ENCODE measurements at places on chromosomes 4 and X.

GRCh38 chr4:165612936-165613335 is 234.1 kb downstream of the CPE start:
- DNase-seq: no peak

- DNase-seq: no peak
Observed at GRCh38 chrX:130176942-130177341, 5.2 kb downstream of the RAB33A start.

DNA sequence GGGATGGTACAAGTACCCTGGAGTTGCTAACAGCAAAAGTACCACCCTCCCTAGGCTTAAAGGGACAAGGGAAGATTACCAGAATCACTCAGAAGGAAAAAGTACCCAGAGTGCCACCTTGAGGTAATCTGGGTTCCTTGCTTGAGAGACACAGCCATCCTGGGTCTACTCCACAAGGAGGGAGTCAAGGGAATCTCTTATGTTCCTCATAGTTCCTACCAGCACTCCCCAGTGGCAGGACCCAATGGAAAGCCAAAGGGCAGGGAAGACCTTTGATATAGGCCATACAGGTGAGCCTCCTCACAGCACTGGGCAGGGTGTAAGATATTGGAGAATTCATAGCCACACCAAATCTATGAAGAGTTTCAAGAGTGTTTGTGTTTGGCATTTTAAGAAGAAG is 5.7 kb downstream of the IL2 start:
- DNase-seq: no peak

DNA sequence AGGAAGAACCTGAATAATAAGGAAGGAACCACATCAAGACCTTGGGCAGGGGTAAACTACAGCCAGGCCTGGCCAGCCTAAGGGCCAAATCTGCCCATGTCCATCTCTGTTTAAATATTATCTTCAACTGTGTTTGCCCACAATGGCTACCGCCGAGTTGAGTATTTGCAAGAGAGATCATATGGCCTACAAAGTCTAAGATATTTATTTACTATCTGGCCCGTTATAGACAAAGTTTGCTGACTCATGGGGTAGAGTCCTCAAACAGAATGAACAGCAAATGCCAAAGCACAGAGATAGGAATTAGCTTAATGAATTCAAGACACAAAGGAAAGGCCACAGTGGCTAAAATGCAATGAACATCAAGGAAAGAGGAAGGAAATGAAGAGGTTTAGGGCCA is 44.8 kb downstream of the RPS6KA3 start:
- no peak for DNase-seq

DNA sequence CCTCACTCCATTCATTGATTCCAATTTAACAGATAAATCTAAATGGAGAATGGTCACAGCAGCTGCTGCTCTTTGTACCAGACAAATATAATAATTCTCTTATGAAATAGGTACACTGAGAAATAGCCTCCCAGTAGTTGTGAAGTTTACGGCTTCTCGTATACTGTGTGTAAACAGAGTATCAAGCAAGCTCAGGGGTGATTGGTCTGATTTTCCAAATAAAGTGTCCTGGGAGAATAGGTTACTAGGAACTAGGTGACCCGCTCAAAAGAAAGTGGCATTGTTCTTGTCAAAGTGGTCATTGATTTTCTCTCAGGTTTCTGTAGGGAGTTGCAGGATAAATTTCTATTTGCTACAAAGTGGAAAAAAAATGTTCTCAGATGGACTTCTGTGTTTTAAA is 838.2 kb downstream of the RAPGEF2 start:
- DNase-seq: no peak

DNA sequence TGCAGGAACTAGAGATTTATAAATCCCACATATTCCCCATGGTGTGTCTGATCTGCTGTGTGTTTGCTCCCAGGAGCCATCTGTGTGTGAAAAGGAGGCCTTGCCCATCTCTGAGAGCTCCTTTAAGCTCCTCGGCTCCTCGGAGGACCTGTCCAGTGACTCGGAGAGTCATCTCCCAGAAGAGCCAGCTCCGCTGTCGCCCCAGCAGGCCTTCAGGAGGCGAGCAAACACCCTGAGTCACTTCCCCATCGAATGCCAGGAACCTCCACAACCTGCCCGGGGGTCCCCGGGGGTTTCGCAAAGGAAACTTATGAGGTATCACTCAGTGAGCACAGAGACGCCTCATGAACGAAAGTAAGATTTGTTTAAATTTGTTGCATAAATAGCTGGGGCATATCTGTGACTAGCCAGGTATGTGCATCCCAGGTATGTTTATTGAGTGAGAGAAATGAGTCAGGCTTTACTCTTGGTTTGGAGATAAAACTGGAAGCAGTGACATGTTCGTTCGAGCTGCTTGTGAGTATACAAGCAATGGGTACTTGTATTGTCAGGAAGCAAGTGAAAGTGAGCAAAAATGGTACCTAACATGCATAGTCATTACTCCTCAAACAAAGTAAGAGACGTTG is 89.5 kb downstream of the PTTG2 start:
- no peak for DNase-seq

- DNase-seq: no peak
Observed at GRCh38 chrX:87003031-87003430, 514.6 kb upstream of the KLHL4 start.

- DNase-seq: no peak
Observed at GRCh38 chr4:3658530-3658913, 107.7 kb upstream of the ADRA2C start.

GRCh38 chr4:110486256-110486655 is 10.3 kb downstream of the ENPEP start:
- DNase-seq: no peak

DNA sequence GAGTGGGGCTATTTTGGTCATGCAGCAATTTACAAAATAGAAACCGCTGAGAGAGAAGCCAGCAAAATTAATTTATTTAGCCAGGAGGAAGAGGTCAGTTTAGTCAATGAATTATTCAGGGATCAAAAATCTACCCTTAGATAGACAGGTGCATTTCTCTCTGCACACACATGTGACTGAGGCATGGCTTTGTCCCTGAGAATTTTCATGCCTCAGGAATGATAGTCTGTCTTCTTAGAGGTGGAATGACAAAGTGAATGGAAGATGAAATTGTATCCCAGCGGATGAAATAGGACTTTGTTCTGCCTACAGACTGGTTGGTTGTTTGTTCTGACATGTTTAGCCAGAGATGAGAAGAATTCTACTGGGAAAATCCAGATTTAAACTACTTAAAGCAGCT is 46.0 kb downstream of the ANKRD50 start:
- DNase-seq: no peak

DNA sequence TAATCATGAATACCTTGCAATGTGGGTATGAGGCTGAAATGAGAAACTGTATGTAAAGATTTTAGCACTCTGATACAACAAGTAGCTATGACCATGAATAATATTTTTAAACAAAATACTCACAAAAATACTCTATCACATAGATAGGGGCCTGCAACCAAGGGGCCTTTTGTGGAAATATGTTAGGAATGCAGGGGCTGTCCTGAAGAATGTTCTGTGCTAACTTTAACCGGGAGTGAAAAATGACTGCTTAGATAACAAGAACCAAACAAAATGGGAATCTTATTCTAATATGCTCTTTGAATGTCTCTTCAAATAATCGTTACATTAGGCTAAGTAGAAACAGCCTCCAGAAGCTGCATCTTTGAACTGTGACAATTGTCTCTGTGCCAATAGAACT is 37.9 kb upstream of the GYPA start:
- DNase-seq: no peak

- no peak for DNase-seq
Observed at GRCh38 chr4:52551487-52551886, 107.6 kb downstream of the USP46 start.

GRCh38 chrX:53305996-53306937 is 24.9 kb upstream of the IQSEC2 start:
- no peak for DNase-seq

- DNase-seq: no peak
Observed at GRCh38 chr4:168357941-168358340, 39.4 kb upstream of the DDX60 start.

GRCh38 chr4:121675715-121676114 is 21.1 kb downstream of the ANXA5 start:
- DNase-seq: no peak

DNA sequence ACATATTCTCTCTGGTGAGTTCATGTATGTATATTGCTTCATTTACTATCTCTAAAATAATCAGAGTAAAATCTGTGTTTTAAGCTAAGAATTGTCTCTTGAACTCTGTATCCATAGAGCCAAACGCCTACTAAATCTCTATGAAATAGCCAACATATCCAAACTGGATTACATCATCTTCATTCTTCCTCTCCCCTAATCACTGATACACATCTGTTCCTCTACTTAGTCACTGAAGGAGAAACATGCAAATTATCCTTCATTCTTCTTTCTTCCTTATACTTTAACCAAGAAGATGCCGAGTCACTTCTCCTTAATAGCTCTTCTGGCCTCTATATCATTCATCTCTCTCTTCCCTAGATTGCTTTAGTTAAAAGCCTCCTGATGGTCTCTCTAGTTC is 630.4 kb upstream of the FTHL17 start:
- DNase-seq: no peak

DNA sequence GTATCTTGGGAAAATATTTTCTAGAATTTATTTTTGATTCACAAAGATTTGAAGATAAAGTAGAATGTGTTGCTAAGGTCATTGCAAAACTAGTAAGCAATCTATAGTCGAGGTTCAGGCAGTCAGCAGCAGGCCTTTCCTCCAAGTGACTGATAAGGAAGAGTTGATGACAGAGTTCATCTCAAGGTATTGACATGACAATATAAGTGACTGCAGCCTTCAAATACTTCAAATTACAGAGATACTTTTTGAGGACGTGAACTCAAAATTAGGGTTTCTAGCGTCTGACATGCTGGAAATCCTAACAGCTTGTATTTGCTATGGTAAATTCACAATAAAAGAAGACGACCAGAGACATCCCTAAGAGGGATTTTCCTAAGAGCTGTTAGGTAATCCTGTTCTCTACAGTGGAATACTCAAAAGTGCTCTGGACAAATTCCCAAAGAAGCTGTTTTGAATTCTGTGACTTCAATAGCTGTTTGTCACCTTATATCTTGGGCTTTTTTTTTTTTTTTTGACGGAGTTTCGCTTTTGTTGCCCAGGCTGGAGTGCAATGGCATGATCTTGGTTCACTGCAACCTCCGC is 7.4 kb downstream of the ARHGAP10 start:
- no peak for DNase-seq

DNA sequence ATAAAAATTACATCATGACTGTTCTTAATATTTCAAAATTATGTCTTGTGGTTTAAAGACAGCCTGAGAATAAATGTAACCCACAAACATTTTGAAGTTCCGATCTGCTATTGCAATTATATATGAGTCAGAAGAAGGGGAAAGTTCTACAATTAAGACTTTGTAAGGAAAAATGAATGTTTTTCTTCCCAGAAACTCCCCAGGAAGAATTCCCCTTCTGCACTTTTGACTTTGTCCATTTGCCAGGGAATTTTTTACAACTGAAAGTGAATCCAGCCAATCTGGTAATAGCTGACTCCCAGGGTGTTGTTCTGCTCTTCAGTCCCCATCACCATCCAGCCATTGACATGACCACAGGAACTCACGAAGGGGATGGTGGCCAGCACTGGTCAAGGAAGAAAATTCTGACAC is 61.6 kb upstream of the NOCT start:
- DNase-seq: no peak

DNA sequence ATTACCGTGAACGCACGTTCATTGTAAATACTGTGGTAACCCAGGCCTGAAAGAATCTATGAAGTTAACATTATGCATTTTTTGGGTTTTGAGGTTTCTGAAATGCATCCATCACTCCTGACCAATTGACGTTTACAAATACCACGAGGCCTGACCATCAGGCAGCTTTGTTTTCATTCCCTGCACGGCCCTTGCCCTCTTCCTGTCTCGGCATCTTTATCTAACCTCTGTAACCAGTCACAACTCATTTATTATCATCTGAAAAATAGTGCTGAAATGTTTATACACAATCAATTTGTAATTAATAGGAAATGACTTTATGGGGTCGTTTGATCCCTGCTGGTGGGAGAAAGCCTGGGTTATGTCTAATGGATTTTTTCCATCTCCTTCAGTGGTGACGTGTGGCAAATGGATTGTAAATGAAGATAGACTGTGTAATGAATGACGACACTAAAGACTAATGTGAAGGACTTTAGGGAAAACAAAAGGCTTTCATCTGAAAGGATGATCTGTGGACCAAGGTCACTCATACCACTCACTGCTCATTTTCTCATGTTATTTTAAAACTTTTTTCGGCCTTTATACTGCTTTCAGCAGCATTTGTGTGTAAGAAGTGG is 102.7 kb upstream of the SORBS2 start:
- DNase-seq: no peak

DNA sequence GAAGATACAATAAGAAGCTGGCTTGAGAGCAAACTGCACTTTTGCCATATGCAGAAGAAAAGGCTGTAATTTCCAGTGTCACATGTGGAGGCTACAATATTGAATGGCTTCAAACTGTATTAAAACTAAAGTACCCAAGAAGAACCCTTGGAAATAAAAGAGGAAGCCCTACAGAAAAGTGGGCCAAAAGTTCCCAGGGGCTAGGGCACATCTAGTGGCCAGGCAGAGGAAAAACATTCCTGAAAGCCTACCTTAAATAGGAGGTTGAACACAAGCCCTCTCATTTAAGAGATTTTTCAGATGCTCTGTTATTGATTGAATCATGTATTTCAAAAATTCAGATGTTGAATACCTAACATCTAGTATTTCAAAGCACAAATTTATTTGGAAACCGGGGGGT is 40.6 kb upstream of the PRDX4 start:
- DNase-seq: no peak

- DNase-seq: no peak
Observed at GRCh38 chr4:26178854-26179253, 142.0 kb upstream of the RBPJ start.

DNA sequence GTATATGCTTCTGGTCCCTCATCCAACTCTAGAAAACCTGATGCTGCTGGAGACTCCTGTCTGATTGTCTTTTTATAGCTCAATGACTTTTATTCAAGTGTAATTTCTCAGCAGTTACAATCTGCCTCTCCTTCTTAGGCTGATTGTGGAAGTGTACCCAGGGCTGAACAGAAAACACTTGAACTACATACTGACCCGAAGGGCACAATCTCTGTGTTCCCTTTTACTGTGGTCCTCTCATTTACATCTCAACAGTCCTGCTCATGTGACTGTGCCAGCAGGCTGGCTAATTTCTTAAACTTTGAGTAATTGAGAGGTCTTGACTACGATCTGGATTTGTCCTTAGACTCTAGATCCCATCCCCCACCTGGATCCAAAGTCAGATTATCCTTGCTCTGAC is 863.4 kb downstream of the PDHA2 start:
- DNase-seq: no peak

DNA sequence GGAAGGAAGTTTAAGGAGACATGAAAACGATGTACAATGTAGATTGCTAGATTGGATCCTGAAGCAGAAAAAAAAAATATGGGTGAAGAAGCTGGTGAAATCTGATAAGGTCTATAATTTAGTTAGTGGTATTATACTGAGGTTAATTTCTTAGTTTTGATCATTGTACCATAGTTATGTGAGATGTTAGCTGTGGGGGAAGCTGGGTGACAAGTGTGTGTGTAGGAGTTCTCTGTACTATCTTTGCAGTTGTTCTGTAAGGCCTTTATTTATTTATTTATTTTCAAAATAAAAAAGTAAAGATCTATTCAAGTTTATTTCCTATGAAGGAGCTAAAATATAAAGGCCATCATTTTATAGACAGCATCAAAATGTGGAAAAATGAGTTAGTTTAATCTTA is 12.5 kb upstream of the EXOC1 start:
- DNase-seq: no peak

- no peak for DNase-seq
Observed at GRCh38 chr4:10722957-10723356, 38.4 kb upstream of the CLNK start.

- DNase-seq: no peak
Observed at GRCh38 chrX:43313035-43313434, 343.1 kb upstream of the MAOA start.
